ENCODE measurements at places on chromosomes 1 and 21. TPM values are rescaled to one million over a fixed set of nuclear protein-coding genes. Genes with fewer than 3 reads are reported as not detected.

Gene RIIAD1
- total RNA-seq: 3.8 TPM

DNA sequence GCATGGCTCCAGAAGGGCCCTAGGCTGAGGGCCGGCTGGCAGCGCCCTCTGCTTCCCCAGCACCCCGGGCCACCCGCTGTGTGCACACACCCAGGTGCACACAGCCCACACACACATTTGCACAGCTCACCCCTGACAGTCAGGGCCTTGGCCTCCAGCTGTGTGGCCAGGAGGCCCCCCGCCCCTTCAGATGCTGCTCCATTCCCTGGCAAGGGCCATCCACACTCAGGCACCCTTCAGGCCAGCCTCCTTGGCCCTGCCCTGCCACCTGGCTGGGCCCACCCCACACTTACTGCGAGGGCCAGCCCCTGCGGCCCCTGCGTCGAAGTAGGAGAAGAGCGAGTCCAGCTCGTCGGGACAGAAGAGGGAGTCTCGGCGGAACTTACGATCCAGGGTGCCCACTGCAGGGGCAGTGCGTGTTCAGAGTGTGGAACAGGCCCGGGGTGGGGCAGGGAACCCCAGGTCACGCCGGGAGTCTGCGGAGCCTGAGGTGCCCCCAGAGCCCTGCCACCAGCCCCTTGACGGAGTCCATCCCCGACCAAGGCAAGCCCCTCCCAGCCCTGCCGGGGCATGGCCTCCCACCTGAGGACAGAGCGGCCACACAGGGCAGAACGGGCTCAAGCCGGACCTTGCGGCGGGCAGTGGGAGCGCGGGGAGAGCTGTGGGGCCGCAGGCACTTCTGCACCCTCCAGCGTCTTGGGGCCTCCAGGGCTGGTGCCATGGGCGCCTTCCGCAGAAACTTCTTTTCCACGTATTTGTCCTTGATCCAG lies 12.4 kb downstream of the ACAP3 start:
- DNase-seq: peak; percentile 17

GRCh38 chr1:57819893-57820292 lies 396.0 kb upstream of the DAB1 start:
- DNase-seq: no peak

DNA sequence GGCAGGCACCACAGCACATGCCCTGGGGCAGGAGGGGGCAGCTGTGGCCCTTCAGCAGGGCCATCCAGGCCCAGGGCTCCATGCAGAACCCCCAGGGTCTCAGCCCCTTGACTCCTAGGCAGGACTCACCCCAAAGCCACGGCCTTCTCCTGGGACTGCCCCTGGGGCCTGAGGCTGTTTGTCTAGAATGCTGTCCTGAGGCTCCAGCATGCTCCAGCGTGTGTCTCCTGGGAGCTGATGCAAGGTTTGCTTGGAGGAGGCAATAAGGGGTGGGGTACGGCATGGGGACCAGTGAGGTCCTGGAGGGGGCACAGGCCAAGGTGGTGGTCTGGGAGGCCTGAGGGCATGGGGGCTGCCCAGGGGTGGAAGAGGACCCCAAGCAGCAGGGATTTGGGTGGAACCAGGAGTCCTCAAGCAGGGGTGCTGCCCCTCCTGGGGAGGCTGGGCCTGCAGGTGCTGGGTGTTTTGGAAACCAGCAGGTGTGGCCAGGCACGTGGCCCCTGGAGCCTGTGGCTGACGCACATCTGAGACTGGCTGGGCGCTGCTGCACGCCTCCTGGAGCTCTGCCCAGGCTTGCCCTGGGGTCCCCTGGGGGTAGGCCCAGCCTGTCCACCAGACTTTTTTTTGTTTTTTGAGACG lies 7.8 kb upstream of the CALML6 start:
- peak; percentile 63 for DNase-seq

All from glutamatergic neuron (in vitro differentiated cells).